ENCODE measurements at places on chromosomes 16 and 17.

- no peak for DNase-seq
Measured at GRCh38 chr16:81548876-81549546, 104.4 kb downstream of the CMIP start.

GRCh38 chr17:64057701-64058263 lies 37.3 kb upstream of the ICAM2 start:
- no peak for DNase-seq

DNA sequence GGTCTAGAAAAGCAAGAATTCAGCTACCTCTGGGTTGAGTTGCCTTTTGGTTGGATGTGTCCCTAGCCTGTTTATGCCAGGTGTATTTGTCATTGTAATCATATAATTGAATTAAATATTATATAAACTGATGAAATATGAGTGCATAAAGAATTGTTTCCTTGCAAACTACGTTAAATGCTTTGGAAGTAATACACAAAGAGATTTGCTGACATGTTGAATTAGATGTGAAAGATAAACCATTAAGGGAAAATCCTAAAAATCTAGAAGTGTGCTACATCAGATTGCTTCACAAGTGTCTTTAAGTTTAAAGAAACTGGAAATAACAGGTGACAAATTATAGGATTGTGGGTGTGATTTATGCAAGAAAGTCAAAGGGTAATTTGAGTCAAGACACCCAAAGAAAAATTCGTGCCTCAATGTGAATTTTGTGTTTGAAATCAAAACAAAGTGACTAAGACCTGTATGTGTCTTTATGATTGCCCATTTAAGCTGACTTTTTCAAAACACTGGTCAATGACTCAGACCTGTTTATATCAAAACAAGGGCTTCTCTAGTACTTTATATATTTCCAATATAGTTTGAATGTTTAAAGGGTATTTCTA lies 5.1 kb upstream of the PYY start:
- DNase-seq, result no peak

- no peak for DNase-seq
Measured at GRCh38 chr17:35171834-35172233, 22.4 kb downstream of the SLC35G3 start.

DNA sequence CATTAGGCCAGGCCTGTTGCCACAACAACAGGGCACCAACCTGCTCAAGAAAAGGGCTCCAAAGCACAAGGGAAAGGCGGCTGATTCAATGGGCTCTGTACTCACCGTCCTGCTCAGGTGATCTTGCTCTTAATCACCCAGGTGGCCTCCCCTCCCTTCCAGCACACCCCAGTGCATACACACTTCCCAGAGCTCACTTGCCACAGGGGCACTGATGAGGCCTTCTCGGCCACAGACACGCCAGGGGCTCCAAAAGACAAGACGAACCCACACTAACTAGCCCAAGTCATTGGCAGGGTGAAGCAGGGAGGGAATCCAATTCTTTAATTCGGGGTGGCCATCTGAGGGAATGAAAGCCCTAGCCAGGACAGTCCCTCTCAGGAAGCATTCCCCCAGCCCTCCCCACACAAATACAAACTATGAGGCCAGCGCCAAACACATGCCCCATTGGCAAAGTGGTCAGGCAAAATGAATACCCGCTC lies 1.4 kb downstream of the MYO18A start:
- no peak for DNase-seq
